ENCODE measurements at places on chromosomes 13 and 19.

- no peak for DNase-seq
Observed at GRCh38 chr13:111952814-111953213, 114.1 kb upstream of the SOX1 start.

DNA sequence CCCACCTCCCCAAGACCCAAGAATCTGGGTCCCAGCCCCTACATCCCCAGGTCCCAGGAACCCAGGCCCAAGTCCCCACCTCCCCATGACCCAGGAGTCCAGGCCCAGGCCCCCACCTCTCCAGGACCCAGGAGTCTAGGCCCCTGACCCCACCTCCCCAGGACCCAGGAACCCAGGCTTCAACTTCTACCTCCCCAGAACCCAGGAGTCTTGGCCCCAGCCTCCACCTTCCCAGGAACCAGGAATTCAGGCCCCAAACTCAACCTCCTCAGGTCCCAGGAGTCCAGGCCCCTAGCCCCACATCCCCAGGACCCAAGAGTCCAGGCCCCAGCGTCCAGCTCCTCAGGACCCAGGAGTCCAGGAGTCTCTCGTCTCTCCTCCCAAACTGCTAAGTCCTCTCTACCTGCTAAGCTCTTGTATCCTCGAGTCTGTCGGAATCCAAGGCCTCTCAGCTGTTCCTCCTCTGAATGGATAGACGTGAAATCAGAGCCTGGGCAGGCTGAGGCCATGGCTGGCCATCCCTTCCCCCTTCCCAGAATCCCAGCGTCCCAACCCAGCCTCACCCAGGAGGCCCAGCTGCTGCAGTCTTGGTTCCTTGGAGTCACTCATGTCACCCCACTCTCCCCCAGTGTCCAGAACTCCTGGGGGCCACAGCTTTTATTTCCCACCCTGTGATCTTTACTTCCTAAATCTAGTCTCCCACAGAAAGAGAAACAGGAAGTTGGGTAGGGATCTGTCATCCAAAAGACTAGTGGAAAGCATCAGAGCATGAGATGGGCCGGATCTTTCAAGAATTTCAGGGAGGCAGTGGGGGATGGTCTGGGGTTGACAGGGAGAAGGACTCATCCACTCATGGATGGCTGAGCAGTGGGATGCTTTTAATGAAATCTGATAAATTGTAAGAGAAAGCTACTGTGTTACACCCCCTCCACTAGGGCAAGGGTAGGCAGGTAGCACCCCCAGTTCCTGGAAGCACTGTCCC, at the start of gene CD209:
CD209 (minus strand) TSS at position 632 of the 982 bp plus-strand sequence; CDS start at position 609, 23 bp downstream.
- no peak for DNase-seq

- peak; percentile 83 for DNase-seq
Observed at GRCh38 chr19:29714371-29714952, 599 bp downstream of the C19orf12 start.

- DNase-seq, result no peak
Observed at GRCh38 chr19:29428071-29428470, 97.7 kb upstream of the VSTM2B start.

- DNase-seq, result no peak
Observed at GRCh38 chr19:49916839-49917733, 11.9 kb upstream of the ATF5 start.

GRCh38 chr13:96771486-96772367, 222.5 kb downstream of the OXGR1 start:
- DNase-seq, result no peak

DNA sequence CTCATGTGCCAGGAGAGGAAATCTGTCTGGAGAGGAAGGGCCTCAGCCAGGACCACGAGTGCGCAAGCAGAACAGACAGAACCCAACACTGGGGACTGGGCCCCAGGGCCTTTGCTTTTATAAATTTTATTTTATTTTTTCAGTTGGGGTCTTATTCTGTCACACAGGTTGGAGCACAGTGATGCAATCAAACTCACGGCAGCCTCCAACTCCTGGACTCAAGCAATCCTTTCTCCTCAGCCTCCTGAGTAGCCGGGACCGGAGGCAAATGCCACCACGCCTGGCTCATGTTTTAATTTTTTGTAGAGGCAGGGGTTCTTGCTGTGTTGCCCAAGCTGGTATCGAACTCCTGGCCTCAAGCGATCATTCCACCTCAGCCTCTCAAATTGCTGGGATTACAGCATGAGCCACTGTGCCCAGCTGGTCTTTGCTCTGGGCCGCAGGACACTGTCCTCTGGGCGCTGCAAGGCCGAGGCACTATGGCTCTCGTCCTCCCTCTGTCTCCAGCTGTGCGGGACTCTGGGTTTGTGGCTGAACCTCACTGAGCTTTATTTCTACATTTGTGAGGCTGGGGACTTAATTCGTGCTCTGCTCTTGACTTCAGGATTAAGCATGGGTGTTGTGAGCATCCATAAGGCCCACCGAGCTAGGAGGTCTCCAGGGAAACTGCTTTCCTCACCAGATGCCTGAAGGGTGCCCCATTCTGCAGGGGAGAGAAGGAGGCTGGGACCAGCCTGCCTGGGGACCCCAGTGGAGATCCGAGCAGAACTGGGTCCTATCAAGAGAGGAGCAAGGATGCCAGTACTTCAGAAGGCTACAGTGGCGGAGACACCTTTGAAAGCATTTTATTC, 144.2 kb upstream of the VSTM2B start:
- DNase-seq, result no peak

DNA sequence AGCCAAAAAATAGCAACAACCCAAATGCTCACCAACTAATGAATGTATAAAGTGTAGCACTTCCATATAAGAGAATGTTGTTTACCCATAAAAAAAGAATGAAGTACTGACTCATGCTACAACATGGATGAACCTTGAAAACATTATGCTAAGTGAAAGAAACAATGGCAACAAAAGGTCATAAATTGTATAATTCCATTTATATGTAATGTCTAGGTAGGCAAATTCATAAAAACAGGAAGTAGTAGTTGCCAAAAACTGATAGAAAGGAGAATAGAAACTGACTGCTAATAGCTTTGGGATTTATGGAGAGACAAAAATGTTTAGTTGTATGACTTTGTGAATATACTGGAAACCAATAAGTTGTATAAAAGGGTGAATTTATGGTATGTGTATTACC, 21.6 kb downstream of the MYCBP2 start:
- DNase-seq, result no peak

DNA sequence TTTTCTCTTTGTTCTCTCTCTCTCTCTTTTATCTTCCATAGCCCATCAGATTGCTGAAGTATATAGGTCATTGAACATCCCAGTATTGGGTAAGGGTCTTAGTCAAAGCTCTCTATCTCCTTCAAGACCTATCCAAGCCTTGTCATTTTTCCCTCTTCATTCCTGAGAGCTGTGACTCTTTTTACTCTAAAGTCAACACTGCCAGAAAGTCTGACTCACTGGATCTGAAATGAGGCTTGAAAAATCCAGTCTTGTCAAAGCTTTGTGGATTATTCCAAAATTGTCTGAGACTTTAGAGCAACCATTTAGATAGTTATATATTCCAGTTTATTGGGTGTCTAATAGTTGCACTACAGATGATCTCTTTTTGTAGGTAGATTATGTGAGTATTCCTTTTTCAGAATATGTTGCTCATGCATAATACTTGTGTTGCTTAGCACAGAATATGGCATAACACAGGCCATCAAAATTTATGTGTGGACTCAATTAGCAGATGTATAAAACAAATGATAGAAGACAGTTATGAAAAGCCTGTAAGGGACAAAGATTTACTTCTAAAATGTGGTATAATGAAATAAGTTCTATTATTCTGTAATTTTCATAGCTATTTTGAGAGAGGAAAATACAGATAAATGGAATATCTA, 389.3 kb upstream of the PCDH9 start:
- no peak for DNase-seq

GRCh38 chr19:12015753-12016116, 19.7 kb downstream of the ZNF433 start:
- DNase-seq, result no peak

DNA sequence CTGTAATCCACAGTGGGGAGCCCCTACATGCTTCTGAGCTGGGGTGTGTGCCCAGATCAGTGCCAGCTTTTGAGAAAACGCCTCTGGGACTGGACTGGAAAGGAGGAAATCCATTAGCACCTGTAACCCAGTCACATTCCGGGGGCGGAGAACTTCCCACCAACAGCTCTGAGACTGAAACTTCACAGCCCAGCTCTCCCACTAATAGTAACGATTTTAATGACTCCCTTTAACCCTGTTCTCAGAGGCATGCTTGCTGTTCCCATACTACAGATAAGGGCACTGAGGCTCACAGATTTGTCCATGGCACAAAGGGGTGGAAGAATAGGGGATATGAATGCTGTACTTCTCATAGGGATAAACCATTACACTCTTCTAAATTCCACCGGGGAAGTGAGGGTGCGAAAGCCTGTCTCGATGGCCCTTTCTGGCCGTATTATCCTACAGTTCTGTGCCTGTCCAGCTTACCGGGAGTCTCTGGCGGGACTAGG, 851 bp downstream of the FBXO46 start:
- no peak for DNase-seq

GRCh38 chr19:17929056-17929455, 3.8 kb upstream of the CCDC124 start:
- no peak for DNase-seq

DNA sequence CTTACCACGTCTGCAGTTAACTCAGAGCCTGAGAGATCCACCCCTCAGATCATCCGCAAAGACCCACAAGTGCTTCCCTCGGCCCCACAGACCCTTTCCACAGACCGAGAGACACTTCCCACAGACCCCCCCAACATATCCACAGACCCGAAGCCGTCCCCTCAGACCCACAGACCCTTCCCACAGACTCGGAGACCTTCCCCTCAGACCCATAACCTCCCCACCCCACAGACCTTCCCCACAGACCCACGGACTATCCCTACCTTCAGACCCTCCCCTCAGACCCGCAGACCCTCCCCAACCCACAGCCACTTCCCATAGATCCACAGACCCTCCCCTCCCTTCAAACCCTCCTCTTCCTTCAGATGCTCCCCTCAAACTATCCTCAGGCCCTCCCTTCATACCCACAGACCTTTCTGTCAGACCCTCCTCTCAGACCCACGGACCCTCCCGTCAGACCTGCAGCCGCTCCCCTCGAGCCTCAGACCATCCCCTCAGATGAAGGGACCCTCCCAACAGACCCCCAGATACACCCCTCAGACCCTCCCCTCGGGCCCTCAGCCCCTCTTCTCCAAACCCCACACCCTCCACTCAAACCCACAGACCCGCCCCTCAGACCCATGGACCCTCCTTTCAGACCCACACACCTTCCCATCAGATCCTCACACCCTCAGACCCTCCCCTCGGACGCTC, 20.1 kb upstream of the TFDP1 start:
- no peak for DNase-seq

DNA sequence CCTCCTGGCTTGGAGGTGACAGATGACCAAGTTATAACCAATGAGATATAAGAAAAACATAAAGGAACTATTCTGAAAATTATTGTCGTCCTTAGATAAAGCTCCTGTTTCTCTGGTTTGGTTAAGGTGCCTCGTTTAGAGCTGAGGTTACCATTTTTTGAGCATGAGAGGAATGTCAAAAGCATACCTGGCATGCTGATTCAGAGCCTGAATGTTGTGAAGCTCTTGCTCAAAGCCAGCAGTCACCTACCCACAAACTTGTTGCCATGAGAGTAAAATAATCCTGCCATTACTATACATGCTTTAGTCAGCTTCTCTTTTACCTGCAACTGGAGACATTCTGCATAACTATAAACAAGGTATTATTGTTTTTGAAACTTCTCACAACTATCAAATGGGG, 1116.2 kb downstream of the DIAPH3 start:
- no peak for DNase-seq

DNA sequence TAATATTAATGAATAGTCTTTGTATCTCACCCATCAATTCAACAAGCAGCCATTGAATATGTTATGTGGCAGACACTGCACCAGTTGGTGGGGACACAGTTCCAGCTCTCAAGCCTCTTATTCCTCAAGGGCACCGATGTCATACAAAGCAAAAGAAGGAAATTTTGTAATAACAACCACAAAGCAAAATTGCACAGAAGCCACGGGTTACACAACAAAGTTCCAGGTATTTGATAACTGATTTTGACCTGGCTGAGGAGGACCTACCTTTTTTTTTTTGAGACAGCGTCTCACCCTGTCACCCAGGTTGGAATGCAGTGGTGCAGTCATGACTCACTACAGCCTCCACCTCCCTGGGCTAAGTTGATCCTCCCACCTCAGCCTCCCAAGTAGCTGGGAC, 266.7 kb downstream of the FOXO1 start:
- DNase-seq, result no peak

DNA sequence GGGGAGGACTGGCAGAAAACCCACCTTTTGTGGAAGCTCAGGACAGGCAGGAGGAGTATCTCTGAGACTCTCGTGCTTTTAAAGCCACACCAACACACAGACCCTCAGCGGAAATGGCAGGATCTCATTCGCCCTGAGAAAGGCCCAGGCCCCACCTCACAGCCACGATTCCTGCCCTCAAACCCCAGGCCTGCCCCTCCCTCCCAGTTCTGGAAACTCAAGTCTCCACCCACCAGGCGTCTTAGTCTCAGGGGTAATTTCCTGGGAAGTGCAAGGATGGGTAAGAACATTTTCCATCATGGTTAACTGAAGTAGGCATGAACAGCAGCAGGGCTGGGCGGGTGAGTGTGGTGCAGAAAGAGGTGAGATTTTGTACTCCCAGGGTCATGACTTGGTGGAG, 8.0 kb upstream of the PDE4C start:
- no peak for DNase-seq

- DNase-seq, result no peak
Observed at GRCh38 chr13:95842898-95843297, 166.0 kb downstream of the DNAJC3 start.

DNA sequence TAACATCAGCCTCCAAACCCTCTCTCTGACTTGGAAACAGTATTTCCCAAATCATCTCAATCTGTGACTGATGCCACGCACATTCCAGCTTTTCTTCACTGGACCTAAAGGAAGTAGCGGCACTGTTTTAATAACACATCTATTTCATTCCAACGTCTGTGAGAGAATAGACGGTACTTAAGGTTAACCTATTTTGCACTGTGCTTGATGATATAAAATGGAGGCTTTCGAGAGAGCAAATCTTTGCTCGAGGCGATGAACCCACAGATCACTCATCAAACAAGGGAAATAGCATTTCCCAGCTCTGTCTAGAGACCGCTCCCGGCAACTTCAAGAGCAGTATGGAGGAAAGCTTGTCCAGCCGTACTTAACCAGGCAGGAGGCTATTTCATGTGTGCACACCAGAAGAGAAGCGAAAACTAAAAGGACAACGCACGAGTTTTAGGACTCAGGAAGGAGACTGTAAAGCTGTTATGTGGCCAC, 2.9 kb downstream of the UBL3 start:
- no peak for DNase-seq

GRCh38 chr13:109794095-109794494, 7.7 kb upstream of the IRS2 start:
- no peak for DNase-seq

Measured in T-helper 1 cell (primary cell).